Stimulated activated CD4-positive, alpha-beta T cell treated with anti-CD3 and anti-CD28 coated beads, Interleukin-15, amount 100 ng/mL, for 48 hours (primary cell): ENCODE measurements at places on chromosomes 13 and 19.

GRCh38 chr19:48614436-48615230 lies at the start of gene FAM83E:
Gene FAM83E (minus strand): TSS chr19:48615076. CDS start chr19:48613372, 1,704 bp downstream.
- DNase-seq, result no peak

DNA sequence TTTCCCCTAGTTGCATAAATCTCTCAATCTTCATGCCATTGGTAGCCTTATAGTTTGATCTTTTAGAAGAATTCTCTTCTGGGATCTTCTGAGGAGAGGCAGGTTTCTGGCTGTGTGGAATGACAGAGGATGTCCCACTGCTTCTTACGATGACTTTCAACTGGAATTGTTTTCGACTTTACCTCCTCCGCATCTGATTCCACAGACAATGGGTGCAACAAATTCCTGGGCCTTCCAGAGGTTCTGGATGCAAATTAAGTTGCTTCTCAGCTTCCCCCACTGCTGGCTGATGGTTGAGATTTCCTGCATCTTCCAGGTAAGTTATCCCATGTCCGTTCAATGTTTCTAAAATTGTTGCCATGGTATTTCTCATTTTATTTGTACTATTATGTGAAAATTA lies 142.3 kb upstream of the TSC22D1 start:
- no peak for DNase-seq

- DNase-seq, result no peak
Observed at GRCh38 chr19:53193535-53194222, 521 bp upstream of the ZNF665 start.

- no peak for DNase-seq
Observed at GRCh38 chr13:23201870-23202269, 21.1 kb downstream of the SGCG start.

DNA sequence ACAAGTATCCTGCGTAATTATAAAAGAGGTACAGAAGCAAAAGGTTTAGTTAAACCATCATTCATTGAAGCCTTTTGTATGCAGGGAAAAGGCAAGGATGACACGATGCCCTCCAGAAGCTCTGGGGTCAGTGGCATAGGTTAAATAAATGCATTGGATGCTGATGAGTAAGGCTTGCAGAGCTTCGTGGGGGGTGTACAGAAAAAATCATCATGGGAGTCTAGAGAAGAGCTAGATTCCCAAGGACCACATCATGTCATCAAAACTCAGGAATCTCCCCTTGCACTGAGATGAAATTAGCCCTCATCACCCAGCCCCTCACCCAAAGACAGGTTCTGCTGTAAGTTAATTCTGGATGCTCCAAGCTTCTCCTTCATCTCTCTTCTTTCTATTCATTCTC lies 8.3 kb downstream of the FPR1 start:
- no peak for DNase-seq

DNA sequence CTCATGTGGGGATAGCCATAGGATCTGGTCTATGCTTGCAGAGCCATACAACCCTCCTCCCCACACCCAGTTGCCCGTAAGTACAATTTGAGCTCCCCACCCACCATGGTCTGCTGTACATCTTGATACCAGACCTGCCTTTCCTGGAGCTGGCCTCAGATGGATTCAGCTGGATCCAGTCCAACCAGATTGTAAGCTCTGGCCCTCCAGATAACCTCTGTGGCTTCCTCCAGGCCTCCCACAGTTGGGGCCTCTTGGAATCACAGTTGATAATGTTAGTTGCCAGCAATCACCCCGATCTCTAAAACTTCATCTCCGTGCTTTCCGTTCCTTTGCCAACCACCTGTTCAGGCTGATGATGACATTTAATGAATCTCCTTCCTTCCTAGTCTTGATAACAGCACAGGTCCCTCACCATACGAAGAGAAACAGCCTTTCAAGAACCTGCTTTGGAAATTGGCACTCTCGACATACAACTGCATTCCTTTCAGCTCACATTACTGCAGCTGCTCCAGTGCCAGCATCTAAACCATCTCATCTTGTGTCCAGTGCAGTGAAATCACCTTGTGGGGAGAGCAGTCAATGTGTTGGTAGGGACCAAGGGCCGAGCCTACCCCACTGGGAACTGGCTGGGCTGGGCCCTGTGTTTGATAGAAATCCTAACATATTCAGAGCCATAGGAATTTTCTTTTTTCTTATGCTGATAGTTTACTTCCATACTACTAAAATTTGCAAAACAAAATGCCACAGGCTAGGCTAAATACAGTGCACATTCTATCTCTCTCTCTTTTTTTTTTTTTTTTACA lies 15.1 kb upstream of the FOXO1 start:
- no peak for DNase-seq

GRCh38 chr13:101346161-101346560 lies 70.1 kb downstream of the NALCN start:
- DNase-seq, result no peak

GRCh38 chr13:41577436-41577835 lies 120.1 kb downstream of the RGCC start:
- no peak for DNase-seq
